ENCODE measurements at places on chromosomes 5 and 9.

DNA sequence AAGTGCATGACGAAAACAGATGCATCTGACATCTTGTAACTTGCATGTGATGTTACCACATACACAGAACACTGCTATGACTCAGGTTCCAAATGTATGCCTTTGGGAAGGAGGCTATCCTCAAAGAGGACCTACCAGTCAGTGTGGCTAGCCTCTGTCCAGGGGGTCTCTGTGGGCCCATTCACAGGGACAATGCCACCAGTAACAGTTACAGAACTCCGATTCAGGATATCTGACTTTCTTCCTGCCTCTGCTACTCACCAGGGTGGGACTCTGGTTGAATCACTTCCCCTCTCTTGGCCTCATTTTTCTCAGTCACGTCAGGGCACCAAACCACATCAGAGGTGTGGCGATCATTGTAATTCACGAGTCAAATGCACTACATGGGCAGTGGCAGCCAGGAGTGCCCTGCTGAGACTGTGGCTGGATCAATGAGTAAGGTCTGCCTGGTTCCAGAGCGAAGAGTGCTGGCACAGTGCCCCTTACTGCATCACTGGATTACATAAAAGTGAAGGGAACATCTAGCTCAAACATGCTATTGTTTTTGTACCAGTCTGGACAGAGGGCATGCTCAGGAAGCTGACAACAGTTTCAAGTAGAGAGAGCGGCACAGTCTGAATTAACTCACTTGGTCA, 13.2 kb downstream of the ATOX1 start:
- no peak for DNase-seq

GRCh38 chr9:11142965-11143738, 530.4 kb upstream of the PTPRD start:
- no peak for DNase-seq

- DNase-seq: no peak
Observed at GRCh38 chr5:133785182-133785581, 172.8 kb upstream of the FSTL4 start.

DNA sequence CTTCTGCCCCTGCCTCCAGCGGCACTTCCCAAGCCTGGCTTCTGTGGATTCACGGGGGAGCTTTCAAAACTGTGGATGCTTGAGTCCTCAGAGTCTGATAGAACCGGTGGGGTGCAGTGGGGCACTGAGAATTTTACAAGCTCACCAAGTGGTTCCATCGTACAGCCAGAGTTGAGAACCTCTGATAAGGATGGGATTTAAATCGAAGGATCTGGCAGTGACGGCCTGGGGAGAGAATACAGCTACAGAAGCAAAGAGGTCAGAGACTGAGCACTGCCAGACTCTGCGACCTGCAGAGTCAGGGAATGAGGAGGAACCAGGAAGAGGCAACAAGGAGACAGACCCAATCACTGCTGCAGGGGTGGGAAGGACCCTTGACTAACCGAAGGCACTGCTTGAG, 124.6 kb upstream of the BOD1 start:
- no peak for DNase-seq

GRCh38 chr5:71887680-71888079, 168.6 kb downstream of the CARTPT start:
- no peak for DNase-seq

- DNase-seq: no peak
Observed at GRCh38 chr5:36378551-36378950, 76.8 kb upstream of the RANBP3L start.

GRCh38 chr5:22683050-22683449, 170.1 kb downstream of the CDH12 start:
- no peak for DNase-seq

DNA sequence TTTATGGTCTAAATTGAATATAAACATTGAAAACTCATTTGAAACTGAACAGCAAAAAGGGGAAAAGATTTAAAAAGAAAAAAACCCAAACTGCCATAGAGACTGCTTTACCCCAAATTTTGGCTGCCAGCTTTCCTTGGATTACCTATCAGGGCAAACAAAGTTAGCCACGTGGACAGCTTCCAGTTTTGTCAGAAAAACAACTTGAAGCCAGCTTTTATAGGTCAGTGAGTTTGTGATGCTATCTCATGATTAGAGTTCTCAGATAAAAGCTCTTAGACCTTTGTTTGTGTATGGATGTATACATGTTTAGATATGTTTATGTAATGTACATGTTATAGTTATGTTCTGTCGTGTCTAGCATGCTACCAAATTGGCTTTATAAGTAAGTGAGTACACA, 16.1 kb downstream of the FBP2 start:
- no peak for DNase-seq

DNA sequence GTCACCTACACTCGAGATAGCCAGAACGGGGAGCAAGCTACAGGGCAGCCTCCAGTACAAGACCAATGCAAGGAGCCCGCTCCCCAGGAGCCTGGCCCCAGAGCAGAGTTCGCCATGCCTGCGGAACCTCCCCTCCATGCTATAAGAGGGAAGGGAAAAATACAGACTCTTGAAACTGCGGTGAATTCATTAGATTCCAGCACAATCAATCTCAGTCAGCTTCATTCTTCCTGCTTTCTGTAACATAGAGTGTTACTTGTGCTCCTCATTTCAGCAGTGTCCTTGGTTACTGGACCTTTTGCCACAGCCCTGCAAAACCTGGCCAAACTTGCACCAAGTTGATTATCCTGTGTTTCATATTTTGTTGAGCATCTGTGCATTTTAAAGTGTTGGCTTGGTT, 22.2 kb upstream of the CREBRF start:
- no peak for DNase-seq

- no peak for DNase-seq
Observed at GRCh38 chr5:172133359-172134029, 54.5 kb downstream of the STK10 start.

DNA sequence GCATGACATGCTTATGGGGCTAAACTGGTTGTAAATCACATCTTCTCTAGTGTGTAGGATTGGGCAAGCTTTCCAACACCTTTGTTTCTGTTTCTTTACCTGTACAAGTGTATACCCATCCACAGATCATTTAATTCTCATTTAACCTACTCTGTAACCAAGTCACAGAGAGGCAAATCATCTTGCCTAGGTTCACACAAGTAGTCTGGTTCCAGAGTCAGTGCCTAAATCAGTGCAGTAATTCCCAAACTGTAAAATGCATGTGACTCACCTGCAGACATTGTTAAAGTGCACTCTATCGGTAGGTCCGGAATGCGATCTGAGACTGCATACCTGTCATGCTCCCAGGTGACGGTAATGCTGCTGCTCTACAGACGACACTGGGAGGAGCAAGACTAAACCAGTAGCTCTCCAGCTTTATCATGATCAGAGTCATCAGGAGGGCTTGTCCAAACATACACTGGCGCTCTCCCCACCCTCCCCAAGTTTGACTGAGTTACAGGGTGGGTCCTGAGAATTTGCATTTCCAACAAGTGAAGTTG, 107.9 kb upstream of the FREM1 start:
- DNase-seq: no peak

DNA sequence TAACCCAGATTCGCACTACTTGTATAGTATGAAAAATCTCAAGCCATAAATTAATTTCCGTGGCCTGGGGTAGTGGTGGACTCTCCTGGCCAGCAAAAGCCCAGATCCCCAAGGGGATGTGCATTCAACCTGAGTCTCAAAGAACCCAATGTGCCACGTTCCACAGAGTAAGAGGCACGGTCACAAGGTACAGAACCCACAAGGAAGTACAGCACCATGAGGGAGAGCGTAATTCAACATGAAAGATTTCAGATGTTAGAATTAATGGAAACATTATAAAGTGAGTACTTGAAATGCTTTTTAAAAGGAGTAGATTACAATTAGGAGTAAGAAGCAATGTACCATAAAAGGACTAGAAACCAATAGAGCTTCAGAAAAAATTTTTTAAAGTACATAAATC, 23.4 kb downstream of the SRD5A1 start:
- no peak for DNase-seq
